Esophagus muscularis mucosa (tissue), 4 donors: ENCODE measurements at places on chromosomes 7 and 10.

- peak; percentile 100 for DNase-seq
- H3K27me3 ChIP-seq: no peaks in the 10 kb centered on the region
- H3K36me3 ChIP-seq: peaks cover 33% of the 10 kb centered on the region
- peak overlapping the region; percentile 97 for H3K27ac ChIP-seq
- peaks cover 50% of the 10 kb centered on the region for H3K4me1 ChIP-seq
- peak overlapping the region; percentile 76 for H3K4me3 ChIP-seq
Measured at GRCh38 chr7:100428967-100429636, 529 bp upstream of the MEPCE start.

DNA sequence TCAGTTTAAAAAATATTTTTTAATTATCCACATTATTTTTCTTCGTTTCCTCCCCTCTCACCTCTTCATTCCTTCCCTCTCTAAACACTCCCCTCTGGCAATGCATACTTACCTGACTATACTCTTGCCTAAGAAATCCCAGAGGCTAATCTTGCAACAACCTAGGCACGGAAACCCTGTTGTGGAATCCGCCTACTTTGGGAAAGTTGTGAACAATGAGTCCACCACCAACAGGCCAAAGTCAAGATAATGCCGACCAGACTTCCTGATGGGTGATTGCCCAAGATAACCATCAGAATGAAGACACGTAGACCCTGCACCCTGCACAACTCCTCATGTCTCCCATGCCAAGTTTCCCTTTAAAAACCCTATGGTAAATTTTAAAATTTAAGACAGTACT, 521.5 kb downstream of the KIF20B start:
- no peak overlapping the region for H3K4me3 ChIP-seq
- no peaks in the 10 kb centered on the region for H3K27me3 ChIP-seq
- H3K36me3 ChIP-seq: no peaks in the 10 kb centered on the region
- H3K27ac ChIP-seq: no peak overlapping the region

GRCh38 chr7:151038951-151039849, 9.1 kb upstream of the ASIC3 start:
- H3K27ac ChIP-seq: peak overlapping the region; percentile 22
- no peak for DNase-seq
- H3K36me3 ChIP-seq: peaks cover 73% of the 10 kb centered on the region

DNA sequence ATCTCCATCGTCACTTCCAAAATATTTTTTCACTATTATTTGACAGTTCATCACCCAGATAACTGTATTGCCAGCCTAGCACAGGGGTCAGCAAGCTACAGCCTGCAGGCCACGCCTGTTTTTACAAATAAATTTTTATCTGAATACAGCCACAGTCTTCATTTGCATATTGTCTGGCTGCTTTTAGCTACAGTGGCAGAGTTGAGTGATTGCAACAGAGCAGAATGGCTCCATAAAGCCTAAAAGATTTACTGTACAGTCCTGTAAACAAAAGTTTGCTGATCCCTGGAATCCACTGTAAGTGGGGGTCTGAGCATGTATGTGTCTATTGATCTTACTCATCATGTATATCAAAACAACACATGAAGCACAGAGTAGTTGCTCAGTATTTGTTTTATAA, 45.9 kb upstream of the GNAI1 start:
- peaks cover 11% of the 10 kb centered on the region for H3K4me1 ChIP-seq
- H3K27me3 ChIP-seq: no peaks in the 10 kb centered on the region
- H3K27ac ChIP-seq: no peak overlapping the region
- H3K4me3 ChIP-seq: no peak overlapping the region
